ENCODE measurements at places on chromosomes 7 and 10. TPM values are rescaled to one million over a fixed set of nuclear protein-coding genes. Genes with fewer than 3 reads are reported as not detected.

Gene WNT8B
- 3.1 TPM for total RNA-seq

GRCh38 chr7:44065431-44066110 is at the start of gene PGAM2:
Gene PGAM2 (minus strand): TSS chr7:44065567. CDS start chr7:44065529, 38 bp downstream.
- peaks cover 10% of the 10 kb centered on the region for H3K27me3 ChIP-seq
- peaks cover 8% of the 10 kb centered on the region for H3K4me1 ChIP-seq
- no peak for DNase-seq
- no peak within 1 kb of the TSS for H3K4me3 ChIP-seq
- H3K36me3 ChIP-seq: peaks cover 4% of the 10 kb centered on the region

- no peak for DNase-seq
- H3K36me3 ChIP-seq: no peaks in the 10 kb centered on the region
- H3K27ac ChIP-seq: no peak overlapping the region
Observed at GRCh38 chr10:23186697-23187096, 5.4 kb upstream of the PTF1A start.

GRCh38 chr7:50397320-50397970 is 52.7 kb downstream of the FIGNL1 start:
- H3K4me3 ChIP-seq: no peak overlapping the region
- H3K27ac ChIP-seq: no peak overlapping the region
- no peaks in the 10 kb centered on the region for H3K36me3 ChIP-seq
- DNase-seq: no peak
- peaks cover 9% of the 10 kb centered on the region for H3K27me3 ChIP-seq
- H3K4me1 ChIP-seq: no peaks in the 10 kb centered on the region

- no peak overlapping the region for H3K27ac ChIP-seq
- H3K4me1 ChIP-seq: peaks cover 3% of the 10 kb centered on the region
Observed at GRCh38 chr7:129013048-129013724, 41.7 kb downstream of the TNPO3 start.
